ENCODE measurements at places on chromosomes 2 and 18. TPM values are rescaled to one million over a fixed set of nuclear protein-coding genes. Genes with fewer than 3 reads are reported as not detected.

Gene ERICH2
- not detected for total RNA-seq

Gene ANKRD53
- total RNA-seq: 0.09 TPM

Gene PTPRM
- total RNA-seq: 80.9 TPM

Gene DIS3L2
- total RNA-seq: 21.6 TPM

Gene CCDC121
- total RNA-seq: 1.3 TPM
